ENCODE measurements at places on chromosomes 5 and 9.

DNA sequence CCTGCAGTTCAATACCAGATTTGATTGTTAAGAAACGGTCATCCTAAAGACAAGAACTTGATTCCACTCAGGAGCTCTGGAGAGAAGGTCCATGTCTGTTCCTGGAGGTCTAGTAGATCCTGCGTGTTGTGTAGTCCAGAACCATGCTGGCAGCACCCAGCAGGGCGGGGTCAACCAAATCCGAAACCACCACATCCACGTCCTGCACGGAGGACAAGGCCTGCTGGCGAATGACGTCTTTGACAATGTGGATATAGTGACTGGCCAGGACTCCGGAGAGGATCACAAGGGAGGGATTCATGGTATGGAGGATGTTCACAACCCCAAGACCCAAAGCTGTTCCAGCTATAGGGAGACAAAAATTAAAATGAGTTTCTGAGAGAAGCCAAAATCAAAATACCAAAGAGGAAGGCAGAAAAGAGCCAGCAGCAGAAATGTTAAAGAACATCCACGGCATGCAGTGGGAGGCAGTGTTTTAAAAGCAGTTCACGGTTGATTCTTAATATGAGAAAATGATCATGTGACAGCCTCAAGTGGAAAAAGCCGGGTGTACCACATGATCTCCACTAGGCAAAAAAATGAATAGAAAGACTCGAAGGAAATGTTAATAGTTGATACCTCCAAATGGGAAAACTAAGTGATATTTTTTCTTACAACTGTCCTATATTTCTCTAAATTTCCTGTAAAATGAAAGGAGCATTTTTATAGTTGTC is 26.7 kb downstream of the CLTA start:
- no peak for DNase-seq

DNA sequence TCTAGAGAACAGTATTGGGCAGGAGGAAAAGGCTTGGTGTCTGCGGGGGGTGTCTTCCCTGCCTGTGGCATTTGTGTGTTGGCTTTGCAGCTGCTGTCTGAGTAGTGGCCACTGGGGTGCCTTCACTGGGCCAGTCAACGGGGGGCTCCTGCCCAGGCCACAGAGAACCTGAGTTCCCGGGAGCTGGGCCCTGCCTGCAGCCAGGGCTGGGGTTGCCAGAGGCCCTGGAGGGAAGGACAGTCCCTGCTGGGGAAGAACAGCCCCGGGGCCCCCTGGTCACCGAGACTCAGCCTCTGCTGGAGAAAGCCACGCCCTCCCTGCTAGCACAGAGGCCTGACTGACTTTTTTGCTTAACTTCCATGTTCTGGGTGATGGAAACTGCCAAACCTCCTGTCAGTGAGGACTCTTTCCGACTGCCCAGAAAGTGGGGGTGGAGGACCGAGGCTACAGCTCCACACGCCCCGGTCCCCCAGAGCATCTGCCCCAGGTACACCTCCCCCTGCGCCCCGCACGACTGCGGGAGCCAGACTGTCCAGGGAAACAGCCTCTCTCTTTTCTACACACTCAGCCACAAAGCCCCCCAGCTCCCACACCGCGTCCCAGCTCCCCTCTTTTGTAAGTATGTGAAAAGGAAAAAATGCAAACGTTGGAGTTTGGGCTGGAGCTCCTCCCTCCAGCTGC is 133.4 kb downstream of the DAB2IP start:
- no peak for DNase-seq

DNA sequence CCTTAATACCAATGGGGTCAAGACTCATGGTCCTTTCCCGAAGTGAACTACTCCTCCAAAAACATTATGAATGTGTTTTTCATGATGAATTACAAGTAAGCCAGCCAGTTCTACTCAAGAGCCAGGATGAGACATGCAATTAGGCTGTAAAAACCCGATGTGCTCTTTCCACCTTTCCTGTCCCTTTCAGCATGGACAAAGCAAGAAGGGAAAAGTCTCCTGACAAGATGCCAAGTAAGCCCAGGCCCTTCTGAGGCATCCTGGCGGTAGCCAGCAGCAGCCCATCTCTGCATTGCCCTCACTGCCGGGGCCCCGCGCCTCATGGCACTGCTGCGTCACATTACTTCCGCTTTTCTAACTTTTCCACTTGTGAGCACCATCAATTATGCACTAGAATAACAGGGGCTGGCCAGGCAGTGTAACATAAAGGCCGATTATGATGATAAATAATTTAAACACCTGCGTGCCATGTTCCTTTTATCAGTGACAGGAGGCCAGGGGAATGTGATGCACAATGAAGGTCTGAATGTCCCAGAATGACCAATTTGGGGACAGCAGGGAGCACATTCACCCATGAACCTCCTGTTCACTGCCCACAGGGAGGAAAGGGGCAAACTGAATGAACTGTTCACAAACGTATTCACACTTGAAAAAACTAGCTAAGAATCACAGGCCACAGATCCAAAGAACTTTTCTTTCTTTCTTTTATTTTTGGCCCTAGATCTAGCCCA is 37.4 kb downstream of the EFNA5 start:
- no peak for DNase-seq

DNA sequence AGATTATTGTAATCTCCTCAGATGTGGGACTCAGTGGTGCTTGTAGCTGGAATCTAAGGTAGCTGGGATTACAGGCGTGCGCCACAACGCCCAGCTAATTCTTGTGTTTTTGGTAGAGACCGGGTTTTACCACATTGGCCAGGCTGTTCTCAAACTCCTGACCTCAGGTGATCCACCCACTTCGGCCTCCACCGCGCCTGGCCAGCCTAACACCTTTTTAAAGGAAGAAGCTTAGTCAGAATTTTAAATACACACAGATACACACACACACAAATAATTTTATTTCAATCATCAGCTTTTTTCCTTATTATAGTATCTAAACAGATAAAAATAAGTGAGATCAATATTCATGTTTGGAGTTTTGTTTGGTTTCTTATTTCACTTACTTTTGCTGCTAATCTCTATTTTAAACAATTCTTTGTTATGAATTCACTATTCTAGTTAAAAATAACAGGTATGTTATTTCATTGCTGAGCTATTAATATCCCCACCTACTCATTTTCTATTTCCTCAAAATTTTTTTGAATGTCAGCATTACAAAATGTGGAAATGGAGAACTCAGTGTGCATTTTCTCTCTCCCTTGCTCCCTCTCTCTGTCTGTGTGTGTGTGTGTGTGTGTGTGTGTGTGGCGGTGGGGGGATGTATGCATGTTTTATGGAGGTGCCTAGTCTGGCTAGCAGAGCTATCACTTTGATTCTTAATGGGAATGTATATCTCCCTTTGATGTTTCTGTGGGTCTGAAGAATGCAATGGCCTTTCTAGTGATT is 960.6 kb upstream of the DMAC1 start:
- no peak for DNase-seq

DNA sequence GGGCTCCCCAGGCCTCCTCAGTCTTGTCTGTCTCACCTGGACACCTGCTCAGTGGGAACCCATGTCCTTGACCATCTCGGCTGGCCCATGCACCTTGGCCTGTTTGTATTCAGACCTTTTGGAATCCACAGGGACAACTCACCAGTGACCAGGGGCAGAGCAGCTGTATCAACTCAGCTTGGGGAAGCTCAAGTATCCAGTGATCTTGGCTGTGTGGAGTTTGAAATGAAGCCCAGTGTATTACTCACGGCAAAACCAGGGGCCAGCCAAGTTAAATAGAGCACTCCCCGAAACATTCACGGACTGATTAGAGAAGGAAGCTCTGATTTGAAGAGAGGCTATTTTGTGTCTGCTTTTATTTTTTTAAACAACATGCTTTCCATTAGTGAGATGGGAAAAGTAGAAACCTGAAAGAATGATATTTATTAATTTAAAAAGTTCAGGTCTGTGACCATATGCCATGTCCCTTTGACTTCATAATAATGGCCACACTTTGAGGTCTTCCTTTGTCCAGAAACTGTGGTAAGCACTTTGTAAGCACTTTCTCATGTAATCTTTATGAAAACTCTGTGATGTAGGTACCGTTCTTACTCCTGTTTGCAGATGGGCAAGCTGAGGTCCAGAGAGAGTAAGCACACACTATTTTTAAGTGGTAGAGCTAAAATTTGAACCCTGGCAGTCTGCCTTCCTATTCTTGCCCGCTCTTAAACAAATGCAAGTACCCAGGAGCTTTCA is 656.5 kb downstream of the BNC2 start:
- no peak for DNase-seq

DNA sequence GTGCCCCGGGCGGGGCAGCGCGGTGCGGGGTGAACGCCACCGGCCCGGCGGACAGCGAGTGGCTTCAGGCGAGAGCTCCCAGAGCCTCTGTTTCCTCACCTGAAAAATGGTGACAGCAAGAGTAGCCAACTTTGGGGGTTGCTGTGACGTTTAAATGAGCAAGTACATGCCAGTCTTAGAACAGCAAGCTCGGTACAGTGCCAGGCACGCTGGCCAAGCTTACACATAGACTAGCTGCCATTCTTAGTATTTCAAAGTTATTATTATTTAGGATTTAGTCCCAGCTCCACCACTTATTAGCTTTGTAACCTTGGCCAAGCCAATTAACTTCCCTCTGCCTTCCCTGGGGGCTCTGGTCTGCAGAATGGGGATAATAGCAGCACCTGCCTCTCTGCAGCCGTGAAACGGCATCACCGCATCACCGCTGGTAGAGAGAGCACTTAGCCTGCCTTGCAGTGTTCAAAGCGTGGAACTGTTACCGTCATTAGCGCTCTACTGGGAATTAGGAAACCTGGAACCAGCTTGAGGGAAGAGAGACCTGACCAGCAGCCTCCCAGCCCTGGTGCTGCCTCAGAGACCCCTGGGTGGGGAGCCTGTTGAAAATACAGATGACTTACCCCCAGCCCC is at the start of gene C9orf50:
Gene C9orf50 (minus strand): TSS at position 433 of the 627 bp plus-strand sequence. CDS start 527 bp downstream, outside the sequence.
- no peak for DNase-seq

GRCh38 chr9:100498592-100498991 is 25.6 kb downstream of the TMEFF1 start:
- DNase-seq: no peak

DNA sequence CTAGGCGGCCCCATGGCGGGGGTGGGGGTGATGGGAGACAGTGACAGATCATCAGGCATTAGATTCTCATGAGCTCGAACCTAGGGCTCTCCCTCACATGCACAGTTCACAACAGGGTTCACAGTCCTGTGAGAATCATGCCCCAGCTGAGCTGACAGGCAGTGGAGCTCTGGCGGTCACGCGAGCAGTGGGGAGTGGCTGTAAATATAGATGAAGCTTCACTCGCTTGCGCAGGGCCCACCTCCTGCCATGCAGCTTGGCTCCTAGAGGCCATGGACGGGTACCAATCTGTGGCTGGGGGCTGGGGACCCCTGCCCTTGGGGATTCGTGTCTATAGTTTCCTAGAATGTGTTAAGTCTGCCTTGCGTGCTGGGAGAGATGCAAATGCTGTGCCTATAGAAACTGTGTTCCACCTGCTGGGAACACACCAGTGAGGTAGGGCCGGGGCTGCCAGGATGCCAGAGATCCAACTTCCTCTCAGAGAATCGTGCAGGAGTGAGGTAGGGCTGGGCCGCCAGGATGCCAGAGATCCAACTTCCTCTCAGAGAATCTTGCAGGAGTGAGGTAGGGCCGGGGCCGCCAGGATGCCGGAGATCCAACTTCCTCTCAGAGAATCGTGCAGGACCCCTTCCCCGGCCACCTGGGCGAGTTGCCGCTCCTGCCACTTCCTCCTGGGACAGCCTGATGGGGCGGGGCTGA is 14.1 kb upstream of the EXOC3 start:
- DNase-seq: no peak

GRCh38 chr5:45695804-45696156 is 400 bp downstream of the HCN1 start:
- no peak for DNase-seq

GRCh38 chr9:137141050-137141810 is 2.3 kb downstream of the GRIN1 start:
- DNase-seq: no peak

DNA sequence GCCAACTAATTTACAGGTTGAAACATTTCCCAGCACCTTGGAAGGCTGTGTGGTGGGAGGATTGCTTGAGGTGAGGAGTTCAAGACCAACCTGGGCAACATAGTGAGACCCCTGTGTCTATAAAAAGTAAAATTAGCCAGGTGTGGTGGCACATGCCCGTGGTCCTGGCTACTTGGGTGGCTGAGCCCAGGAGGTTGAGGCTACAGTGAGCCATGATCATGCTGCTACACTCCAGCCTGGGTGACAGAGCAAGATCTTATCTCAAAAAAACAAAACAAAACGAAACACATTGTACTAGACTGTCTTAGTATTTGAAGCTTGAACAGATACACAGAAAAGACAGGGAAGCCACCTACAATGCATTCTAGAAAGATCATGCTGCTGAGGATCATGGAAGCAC is 2.8 kb upstream of the HSDL2 start:
- DNase-seq: no peak

DNA sequence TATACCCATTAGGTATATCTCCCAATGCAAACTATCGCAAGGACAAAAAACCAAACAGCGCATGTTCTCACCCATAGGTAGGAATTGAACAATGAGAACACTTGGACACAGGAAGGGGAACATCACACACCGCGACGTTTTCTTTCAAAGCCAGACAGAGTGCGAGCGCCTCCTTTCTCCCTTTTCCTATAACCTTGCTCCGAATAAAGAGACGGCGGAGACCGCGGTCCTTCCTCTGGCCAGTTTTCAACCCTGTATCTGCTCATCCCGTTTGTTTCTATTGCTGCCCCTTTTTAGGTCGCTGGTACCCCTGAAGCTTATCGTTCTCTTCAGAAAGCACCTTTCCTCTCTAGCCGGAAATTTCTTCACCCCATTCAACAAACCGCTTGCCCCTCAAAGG is 1.3 kb downstream of the LVRN start:
- DNase-seq: no peak

- DNase-seq: no peak
Observed at GRCh38 chr5:137693307-137693950, 42.5 kb downstream of the KLHL3 start.

GRCh38 chr5:144712090-144712489 is 541.4 kb downstream of the KCTD16 start:
- DNase-seq: no peak

DNA sequence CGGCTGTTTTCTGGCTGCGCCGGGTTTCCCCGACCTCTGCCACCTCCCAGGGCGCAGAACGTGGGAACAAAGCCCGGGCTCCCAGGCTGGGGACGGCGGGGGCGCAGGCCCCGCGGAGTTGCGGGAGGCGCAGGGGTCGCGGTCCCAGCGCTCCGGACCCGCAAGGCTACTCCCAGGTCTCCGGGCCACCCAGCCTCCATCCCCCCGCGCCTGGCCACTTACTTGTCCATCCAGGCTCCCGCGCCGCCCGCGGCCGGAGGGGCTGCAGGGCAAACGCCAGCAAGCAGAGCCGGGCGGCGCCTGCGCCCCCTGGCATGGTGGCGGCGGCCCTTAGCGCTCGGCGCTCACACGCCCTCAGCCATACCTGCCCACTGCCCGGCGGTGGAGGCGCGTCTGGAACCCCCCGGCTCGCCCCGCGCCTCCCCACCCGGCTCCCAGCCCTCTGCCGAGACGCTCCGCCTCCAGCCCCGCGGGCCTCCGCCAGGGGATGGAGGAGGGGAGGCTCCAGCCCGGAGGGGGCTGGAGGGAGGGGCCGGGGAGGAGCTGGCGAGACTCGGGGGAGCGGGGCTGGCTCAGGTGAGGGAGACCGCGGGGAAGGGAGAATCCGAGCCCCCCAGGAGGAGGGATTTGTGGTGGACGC is at the start of gene ADAM19:
Gene ADAM19 (minus strand): TSS at position 395 of the 640 bp plus-strand sequence. CDS start 79 bp downstream, at position 316.
- no peak for DNase-seq

Measured in stimulated activated CD8-positive, alpha-beta memory T cell treated with anti-CD3 and anti-CD28 coated beads, Interleukin-4, amount 100 ng/mL, for 4 hours (primary cell).